ENCODE measurements at places on chromosomes 3 and 15. TPM values are rescaled to one million over a fixed set of nuclear protein-coding genes. Genes with fewer than 3 reads are reported as not detected.
A peak's percentile ranks its signal among the peaks of the same experiment; 100 is the strongest.

GRCh38 chr3:30098653-30099455 is 507.5 kb upstream of the TGFBR2 start:
- no peak for DNase-seq

GRCh38 chr3:136277115-136277514 is 27.0 kb downstream of the PCCB start:
- DNase-seq = peak; percentile 13

DNA sequence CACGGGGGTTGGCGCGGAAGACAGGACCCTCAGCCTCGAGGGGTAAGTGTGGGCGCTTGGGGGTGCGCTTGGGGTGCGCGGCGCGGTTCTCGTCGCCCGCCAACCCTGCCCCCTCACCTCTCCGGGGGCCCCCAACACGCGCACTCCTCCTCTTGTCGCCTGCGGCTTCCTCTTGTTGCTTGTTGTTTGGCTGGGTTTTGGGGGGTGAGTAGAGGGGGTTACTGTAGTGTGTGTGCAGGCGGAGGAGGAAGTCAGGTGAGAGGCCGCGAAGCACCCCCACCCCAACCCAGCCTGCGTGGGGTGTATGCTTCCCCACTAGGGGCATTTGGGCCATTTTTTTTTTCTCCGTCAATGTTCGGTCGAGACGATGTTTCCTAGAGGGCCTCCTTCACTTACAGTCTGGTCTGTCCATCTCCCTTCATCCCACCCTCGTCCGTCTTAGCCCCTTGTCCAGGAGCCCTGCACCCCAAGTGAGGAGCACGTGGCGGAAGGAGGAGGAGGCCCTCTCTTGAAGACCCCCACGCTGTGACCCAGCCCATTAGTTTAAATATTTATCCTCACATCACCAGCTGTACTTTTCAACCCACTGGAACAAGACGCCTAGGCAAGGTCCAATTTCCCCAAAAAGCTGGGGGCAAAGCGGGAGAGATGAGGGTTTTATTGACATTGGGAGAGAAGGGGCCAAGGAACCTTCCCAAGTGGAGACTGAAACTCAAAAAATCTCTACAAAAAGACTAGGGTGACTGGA is 20.4 kb upstream of the SATB1 start:
- DNase-seq = no peak

DNA sequence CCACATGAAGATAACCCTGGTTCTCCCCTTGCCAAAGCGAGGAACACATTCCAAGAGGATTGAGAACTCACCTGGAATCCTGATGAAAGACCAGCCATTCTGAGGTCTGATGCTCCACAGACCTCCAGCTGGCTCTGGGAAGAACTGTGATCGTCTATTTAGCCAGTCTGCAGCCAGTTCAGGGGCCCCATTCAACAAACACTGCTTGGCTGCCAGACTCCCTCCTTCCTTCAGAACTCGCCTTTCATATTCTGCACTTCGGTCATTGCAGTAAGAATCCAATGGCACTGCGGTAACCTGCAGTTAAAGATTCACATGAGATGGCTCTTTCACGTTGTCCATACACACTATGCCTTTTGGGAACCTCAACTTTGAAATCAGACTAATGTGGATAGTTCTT is 67.6 kb downstream of the CHAC1 start:
- DNase-seq = no peak

DNA sequence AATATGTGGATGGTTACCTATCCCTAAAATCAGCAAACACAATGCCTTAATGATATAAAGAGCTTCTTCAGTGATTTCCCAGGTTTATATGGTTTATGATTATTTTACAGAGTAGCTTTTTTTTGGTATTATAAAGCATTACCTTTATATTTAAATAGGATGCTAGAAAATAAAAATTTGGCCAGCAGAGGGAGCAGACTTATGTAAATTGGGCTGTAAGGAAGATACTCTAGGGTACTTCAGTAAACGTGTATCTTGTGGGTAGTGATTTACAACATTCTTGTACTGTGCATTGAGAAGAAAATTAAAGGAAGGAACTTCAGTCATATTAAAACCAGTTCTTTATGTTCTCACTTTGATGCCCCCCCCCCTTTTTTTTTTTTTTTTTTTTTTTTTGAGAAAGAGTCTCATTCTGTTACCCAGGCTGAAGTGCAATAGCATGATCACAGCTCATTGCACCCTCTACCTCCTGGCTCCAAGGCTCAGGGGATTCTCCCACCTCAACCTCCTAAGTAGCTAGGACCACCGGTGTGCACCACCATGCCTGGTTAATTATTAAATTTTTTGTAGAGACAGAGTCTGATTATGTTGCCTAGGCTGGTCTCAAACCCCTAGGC is 167.9 kb downstream of the BBX start:
- DNase-seq = peak; percentile 38

- no peak for DNase-seq
Observed at GRCh38 chr3:188349933-188350332, 196.0 kb downstream of the LPP start.

DNA sequence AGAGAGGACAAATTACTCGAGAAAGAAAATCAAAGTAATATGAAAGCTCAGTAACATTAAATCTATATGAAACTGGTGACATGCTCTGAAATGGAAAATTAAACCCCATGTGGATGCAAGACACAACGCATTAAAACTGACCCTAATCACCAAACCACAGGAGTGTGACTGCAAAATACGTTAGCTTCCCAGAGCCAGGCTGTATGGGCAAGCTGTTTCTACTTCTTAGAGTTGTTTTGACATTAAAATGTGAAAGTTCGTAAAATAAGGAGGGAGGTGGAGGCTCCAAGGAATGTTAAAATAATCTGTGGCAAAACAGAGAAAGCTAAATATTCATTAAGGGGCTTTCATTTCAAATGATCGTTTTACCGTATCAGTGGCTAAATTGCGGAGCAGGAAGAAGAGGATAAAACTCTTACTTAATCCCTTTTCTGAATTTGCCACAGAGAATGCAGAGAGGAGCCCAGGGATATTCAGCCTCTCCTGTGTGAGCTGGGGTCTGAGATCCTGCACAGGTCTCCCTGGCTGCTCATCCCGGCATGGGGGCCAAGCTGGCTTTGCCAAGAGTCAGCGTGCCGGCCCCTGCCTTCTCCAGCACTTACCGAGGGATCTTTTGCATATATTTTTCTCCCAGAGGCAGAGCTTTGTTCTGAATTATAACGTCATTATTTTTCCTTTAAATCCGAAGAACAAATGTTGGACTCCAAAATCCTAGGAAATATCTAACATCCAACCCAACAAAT is 239.8 kb upstream of the THBS1 start:
- no peak for DNase-seq

GRCh38 chr15:89551550-89551949 is 23.7 kb upstream of the TICRR start:
- no peak for DNase-seq

The COLQ gene
- total RNA-seq = 2.5 TPM
